H4 (cell line): ENCODE measurements at places on chromosomes 6 and 20.

DNA sequence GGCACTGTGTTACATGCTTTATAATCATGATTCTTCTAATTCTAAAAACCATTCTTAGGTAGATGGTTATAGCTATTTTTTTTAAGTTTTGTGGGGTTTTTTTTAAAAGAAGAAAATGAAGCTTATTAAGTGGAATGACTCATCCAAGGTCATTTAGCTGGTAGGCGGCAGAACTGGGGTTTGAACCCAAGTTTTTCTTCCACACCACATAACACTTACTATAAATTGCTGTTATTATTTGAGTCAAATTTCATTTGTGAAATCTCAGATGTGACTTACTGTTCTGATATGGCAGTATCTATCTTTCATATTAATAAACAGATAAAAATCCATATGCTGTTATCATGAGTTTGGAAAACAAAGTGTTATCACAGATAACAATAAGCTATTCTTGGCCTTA is 10.4 kb upstream of the COL10A1 start:
- no peak for DNase-seq

GRCh38 chr6:73699676-73700459 is 3.9 kb downstream of the CD109 start:
- no peak for DNase-seq

GRCh38 chr20:45087097-45087790 is 13.7 kb downstream of the KCNS1 start:
- DNase-seq, result no peak

DNA sequence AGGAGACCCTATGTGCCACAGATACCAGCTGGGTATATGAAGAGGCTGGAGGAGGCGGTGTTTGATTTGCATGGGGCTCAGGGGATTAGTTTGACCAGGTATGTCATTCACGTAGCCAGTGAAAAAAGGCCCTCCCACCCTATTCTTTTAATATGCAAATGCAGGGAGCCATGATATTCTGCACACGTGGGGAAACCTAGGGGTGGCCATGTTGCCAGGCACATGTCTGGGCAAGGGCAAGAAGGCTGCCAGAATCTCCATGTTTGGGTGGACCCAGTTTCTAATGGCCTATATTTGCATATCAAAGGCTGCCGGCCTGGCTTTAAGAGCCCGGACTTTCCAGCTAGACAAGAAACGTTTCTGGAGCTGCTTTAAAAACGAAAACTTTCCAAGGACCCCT is 60.4 kb downstream of the SOX4 start:
- DNase-seq, result no peak

- DNase-seq, result peak; percentile 43
Observed at GRCh38 chr6:79868098-79868722, 79.1 kb downstream of the ELOVL4 start.

- DNase-seq, result no peak
Observed at GRCh38 chr20:51178153-51178552, 155.2 kb upstream of the KCNG1 start.

GRCh38 chr20:13838664-13839063 is 53.8 kb downstream of the NDUFAF5 start:
- DNase-seq, result no peak

DNA sequence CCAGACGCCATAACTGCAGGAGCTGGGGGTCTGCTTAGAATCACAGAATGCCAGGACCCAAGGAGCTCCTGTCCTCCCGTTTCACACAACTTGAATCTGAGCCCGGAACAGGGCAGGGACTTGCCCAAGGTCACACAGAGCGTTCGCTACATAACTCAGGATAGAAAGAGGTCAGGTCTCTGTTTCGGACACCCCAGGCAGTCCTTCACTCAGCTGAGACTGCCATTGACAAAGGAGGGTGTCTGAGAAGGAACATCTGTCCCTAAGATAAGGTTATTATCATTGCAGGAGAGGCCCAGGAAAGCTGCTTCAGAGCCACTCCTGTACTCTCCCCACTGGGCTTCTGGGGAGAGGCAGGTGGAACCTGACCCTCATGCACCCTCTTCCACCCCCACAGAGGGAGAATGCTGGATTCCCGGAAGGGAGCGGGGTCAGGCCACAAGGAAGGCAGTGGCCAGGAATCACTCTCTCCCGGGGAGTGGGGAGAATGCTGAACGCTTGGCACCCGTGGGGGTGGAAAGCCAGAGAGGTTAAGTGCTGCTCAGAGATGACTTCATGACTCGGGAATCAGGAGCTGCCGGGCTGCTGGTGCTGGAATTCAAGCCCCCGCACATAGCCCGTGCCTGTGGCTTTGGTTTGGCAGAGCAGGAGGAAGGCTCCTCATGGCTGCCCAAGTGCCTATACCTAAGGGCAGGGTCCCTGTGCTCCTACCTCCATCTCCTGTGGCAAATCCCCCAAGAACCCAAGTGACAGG is 10.7 kb downstream of the SDC4 start:
- peak; percentile 80 for DNase-seq

- no peak for DNase-seq
Observed at GRCh38 chr6:122654012-122654411, 43.8 kb downstream of the PKIB start.

DNA sequence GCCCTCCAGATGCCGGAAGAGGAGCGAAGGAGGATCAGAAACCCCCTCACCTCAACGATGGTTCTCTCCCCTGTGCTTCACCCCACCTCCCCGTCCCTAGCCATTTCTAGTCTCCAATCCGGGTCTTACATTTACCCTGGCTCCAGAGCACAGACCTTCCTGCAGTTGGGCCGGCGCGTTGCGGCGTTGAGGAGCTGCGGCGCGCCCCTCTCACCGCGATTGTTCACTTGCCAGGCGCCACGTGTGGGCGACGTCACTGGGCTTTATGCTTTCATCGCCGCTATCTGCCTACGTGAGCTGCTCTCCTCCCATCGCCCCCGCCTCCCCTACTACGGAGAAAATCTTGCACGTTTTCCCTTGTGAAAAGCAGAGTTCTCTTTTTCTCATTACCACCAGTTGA is at the start of gene CRISP2:
TSS of gene CRISP2 (minus strand) at position 198 of the 400 bp plus-strand sequence. CDS start 4,347 bp downstream, outside the sequence.
- no peak for DNase-seq

DNA sequence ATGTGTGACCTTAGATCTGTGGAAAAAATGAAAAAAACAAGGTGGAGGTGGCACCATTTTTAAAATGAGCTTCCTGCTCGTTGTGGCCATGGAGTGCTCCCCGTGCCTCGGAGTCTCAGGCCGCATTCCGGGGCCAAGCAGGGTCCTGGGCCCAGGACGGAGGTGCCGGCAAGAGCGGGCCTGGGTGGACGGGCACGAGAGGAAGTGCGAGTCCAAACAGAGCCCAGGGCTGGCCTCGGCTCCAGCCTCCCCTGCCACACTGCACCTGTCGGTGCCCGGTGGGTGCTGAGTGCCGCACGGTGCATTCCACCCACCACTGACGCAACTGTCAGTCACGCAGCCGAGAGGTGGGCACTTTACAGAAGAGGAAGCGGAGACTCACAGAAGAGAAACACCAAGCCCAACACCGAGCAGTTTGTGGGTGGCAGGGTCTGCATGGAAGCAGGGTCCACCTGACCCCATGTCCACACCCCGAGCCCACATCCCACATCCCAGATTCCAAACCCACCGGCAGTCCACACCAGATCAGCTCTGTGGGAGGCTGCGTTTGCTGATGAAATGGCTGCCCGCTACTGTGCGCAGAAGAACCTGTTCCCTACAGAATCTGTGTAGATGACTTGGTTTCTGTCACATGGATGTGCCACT is 97.7 kb downstream of the PSMB1 start:
- DNase-seq, result no peak
